Esophagus muscularis mucosa (tissue), 4 donors: ENCODE measurements at places on chromosomes 2 and 18. TPM values are rescaled to one million over a fixed set of nuclear protein-coding genes. Genes with fewer than 3 reads are reported as not detected.
A peak's percentile ranks its signal among the peaks of the same experiment; 100 is the strongest.

GRCh38 chr2:222722327-222722946 lies 51.0 kb downstream of the MOGAT1 start:
- H3K27ac ChIP-seq, result no peak overlapping the region
- DNase-seq, result no peak
- no peaks in the 10 kb centered on the region for H3K4me1 ChIP-seq
- no peaks in the 10 kb centered on the region for H3K36me3 ChIP-seq
- no peak overlapping the region for H3K4me3 ChIP-seq

- no peak overlapping the region for H3K4me3 ChIP-seq
- no peaks in the 10 kb centered on the region for H3K27me3 ChIP-seq
- peak overlapping the region; percentile 42 for H3K27ac ChIP-seq
- peaks cover 17% of the 10 kb centered on the region for H3K36me3 ChIP-seq
Measured at GRCh38 chr2:48589170-48589767, 28.4 kb upstream of the GTF2A1L start.

The INHBB gene
- 4.7 TPM for total RNA-seq

DNA sequence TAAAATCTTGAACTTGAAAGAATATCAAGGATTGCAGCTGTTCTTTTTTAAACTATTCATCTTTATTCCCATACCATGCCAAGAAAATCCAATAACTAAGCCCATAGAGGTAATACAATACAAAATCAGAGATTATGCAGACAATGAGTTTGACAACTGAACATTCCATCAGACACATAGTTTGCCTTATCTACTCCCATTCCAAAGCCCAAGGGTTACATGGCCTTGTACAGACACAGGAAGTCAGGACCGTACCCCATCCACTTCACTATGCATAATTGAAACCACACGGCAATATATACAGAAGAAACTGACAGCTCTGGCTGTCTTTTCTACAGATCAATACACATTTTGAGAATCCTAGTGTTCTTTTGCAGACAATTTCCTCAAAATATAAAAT lies 181.3 kb downstream of the TMX3 start:
- DNase-seq, result no peak
- no peak overlapping the region for H3K4me3 ChIP-seq
- no peaks in the 10 kb centered on the region for H3K4me1 ChIP-seq
- H3K27ac ChIP-seq, result no peak overlapping the region
- H3K36me3 ChIP-seq, result no peaks in the 10 kb centered on the region

The NCL gene
- 131 TPM for total RNA-seq
